SIG-M5 (cell line): ENCODE measurements at places on chromosomes 11 and 22.

- DNase-seq: no peak
Measured at GRCh38 chr11:69638941-69639681, 1.8 kb upstream of the CCND1 start.

- DNase-seq: no peak
Measured at GRCh38 chr11:129960216-129961214, 42.1 kb downstream of the PRDM10 start.

- no peak for DNase-seq
Measured at GRCh38 chr22:45638834-45639746, 32.5 kb upstream of the ATXN10 start.

- DNase-seq: no peak
Measured at GRCh38 chr11:8531312-8531711, 62.7 kb downstream of the STK33 start.

DNA sequence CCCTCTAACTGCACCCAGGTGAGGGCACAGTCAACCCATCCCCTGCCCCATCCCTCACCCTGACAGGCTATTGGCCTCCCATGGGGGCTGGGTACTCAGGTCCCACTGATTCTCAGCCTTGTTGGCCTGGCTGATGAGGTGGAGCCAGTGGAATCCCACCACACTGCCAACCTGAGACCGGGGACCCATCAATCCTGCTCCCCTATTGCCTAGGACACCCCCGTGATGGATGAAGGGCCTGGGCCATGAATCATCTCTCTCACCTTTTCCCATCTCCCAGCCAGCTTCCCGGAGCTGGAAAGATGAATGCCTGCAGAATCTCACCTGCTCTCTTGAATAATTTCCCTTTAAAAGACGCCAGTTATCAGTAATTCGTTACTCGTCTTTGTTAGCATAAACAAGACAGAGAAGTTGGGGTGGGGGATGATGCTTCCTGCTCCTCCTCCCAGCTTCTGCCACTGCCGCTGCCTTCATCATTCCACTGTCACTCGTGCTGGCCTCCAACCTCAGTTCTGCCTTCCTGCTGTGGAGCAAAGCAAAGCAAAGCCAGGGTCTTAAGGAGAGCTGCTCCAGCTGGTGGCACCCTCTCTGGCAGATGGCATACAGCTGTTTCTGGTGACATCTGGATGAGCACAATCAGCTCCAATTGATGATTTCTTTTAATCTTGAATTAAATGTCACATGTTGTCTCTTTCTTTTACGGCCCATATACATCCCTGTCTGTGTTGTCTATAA, 204.0 kb upstream of the NECTIN1 start:
- DNase-seq: no peak

DNA sequence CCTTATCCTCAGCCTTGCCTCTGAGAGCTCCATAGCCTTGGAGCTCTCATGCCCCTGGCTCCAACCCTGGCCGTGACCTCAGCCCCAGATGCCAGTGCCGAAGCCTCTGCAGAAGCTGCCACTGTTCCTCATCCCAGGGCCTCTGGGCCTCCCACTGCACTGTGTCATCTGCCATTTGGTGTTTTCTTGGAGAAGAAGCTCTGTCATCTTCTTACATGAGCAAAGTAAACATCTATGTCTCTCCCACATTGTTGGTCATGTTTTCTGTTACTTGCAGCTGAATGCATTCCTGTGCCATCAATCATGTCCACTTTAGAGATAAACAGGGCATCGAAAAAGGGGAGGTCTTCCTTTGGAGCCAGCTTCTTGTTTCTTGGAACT, 45.0 kb upstream of the FTH1 start:
- DNase-seq: no peak

DNA sequence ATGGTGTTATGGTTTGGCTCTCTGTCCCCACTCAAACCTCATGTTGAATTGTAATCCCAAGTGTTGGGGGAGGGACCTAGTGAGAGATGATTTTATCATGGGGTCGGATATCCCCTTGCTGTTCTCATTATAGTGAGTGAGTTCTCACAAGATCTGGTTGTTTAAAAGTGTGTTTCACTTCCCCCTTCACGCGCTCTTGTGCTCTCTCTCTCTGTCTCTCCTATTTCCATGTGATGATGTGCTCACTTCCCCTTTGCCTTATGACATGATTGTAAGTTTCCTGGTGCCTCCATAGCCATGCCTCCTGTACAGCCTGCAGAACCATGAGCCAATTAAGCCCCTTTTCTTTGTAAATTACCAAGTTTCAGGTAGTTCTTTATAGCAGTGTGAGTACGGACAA, 765.1 kb downstream of the KCNA4 start:
- DNase-seq: no peak

- DNase-seq: no peak
Measured at GRCh38 chr11:41413843-41414242, 45.6 kb downstream of the LRRC4C start.
